ENCODE measurements at places on chromosomes 4 and X.

DNA sequence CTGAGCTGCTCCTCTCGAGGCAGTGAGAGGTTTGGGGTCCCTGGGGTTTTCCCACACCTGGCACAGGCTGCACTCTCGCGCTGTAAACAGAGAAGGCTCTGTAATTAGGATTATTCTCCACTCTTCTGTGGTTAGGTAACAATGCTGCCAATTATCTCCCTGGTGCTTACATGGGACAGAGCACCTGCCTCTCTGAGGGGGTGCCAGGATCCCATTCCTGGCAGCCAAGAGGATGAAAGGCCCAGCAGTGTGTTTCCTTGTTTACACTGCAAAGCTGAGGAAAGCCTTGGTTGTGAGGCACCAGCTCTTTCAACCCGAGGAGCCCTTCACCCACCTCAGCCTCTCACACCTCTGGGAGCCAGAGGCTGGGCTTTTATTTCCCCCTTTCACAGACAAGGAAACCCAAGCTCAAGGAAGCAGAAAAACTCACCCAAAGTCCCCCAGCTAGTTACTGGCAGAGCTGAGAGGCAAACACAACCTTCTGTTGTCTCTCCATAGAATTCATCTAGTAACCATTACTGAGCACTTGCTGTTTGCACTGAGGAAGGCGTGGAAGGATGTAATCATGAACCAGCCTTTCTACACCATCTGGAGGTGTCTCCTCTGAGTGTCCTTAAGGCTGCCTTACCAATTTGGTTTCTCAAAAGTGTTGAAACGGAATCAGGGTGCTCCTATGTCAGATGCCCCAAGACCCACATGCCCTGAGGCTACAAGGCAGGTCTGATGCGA is 39.7 kb upstream of the PROM1 start:
- no peak for DNase-seq

DNA sequence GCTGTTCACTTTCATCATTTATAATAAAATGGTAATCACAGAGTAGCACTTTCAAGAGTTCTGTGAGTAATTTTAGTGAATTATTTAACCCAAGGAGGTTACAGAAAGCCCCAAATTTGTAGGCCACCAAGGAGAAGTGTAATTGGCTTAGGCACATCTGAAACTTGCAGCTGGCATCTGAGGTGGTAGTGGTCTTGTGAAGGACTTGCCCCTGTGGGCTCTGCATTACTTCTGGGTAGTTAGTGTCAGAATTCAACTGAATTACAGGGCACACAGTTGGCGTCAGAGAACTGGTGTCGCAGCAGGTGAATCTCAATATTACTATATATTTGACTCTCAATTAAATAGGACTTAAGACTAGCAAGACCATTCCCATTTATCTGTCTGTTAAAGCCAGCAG is 36.9 kb downstream of the GPR174 start:
- DNase-seq, result no peak

GRCh38 chrX:39164212-39164611 is 363.0 kb downstream of the MID1IP1 start:
- DNase-seq, result no peak

- DNase-seq, result no peak
Observed at GRCh38 chr4:124318292-124318691, 394.2 kb downstream of the ANKRD50 start.

DNA sequence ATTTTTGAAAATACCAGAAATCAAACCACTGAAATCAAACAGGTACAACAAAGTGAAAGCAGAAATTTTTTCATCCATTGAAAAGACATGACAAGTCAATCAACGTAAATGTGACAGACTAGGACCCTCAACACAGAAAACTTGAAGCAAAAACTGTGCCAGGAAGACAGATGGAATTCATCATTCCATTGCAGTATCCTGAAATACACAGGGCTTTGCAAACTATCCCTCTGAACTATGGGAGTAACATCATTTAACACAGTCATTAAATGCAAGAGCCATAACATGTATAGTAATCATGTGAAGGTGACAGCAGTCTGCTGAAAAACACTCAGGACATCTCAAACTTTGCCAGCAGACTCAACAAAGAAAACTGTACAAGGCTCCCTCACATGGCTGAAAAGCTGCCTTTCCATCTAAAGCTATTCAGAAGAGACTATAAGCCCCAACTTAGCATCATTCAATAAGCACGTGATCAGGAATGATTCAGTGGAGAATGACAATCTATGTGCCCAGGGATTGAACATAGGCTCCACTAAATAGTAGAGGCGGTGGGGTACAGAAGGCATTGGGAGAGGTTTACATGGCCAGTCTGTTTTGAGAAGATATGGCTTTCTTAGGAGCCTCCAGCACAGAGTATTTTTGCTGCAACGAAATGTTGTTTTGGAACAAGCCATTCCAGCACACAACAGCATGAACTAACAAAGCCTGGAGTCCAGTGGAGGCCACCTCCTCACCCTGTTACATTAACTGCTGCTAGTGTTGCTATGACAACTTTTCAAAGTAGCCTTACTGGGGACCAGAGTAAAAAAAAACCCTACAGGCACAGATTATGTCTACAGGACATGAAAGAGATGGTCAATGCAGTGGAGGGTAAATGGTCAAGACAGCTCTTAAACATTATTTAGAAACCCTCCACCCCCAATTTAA is 274.5 kb upstream of the NOCT start:
- DNase-seq, result no peak

- peak; percentile 69 for DNase-seq
Observed at GRCh38 chr4:147578051-147578476, 39.1 kb upstream of the TMEM184C start.

- no peak for DNase-seq
Observed at GRCh38 chr4:11004818-11005217, 320.2 kb upstream of the CLNK start.

All from fibroblast of the conjunctiva (primary cell).